ENCODE measurements at places on chromosomes 6 and 20.
A peak's percentile ranks its signal among the peaks of the same experiment; 100 is the strongest.

- DNase-seq: no peak
Measured at GRCh38 chr20:36368869-36369268, 62.7 kb downstream of the DLGAP4 start.

GRCh38 chr20:6732001-6732447, 35.5 kb upstream of the BMP2 start:
- no peak for DNase-seq

DNA sequence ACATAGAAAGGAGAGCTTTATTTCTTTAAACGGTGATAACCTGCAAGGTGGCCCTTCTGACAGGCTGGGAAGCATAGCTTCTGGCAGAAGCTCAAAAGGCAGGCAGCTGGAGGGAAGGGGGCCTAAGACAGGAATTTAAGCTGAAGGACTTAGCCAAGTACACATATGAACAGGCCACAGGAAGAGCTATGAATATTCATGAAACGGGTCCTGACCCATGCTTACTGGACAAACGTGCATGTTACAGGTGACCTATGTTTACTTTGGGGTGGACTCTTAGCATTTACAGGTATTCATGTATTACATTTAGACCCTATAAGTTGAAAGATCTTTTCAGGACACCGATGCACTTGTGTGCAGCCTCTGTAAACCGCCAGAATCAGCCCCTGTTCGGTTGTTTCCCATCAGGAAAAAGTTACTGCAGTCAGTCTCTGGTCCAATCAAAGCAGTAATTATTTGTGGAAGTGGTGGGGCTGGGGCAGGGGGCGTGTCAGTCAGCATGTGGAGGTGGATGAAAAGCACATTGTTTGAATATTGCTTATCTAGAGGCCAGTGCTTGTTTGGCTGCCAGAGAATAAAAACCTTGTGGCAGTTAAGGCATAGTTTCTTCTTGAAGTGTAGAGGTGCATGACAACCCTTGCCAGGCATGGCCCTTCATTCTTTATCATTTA, 2.9 kb upstream of the GZF1 start:
- DNase-seq: no peak

- no peak for DNase-seq
Measured at GRCh38 chr6:36128793-36129192, 1.5 kb upstream of the MAPK13 start.

GRCh38 chr6:1200081-1200408, 111.9 kb upstream of the FOXQ1 start:
- DNase-seq: no peak

DNA sequence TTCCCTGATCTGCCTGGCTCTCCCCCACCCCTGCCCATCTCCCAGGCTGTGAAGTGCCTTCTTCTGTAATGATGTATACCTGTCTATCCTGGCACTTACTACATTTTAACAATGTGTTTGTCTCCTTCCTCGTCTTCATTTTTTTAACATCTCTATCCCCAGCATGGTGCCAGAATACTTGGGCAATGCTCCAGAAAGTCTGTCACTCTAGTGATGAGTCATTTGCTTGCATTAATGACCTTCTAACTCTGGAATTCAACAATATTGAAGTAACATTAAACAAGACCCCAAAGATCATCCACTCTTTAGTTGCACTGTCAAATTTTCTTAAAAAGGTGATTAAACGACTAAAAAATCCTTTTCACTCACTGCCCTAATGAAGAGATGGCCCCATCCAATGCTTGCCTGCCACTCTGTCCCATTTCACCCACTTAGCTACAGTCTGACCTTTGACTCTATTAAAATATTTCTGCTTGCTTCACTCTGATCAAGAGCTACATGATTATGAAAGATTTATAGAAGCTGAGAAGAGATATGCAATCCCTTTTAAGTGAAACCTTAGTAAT, 7.7 kb upstream of the KLHL31 start:
- DNase-seq: no peak

GRCh38 chr6:13248994-13249393, 79.3 kb downstream of the TBC1D7 start:
- no peak for DNase-seq

- no peak for DNase-seq
Measured at GRCh38 chr6:99471638-99472037, 43.6 kb downstream of the USP45 start.

DNA sequence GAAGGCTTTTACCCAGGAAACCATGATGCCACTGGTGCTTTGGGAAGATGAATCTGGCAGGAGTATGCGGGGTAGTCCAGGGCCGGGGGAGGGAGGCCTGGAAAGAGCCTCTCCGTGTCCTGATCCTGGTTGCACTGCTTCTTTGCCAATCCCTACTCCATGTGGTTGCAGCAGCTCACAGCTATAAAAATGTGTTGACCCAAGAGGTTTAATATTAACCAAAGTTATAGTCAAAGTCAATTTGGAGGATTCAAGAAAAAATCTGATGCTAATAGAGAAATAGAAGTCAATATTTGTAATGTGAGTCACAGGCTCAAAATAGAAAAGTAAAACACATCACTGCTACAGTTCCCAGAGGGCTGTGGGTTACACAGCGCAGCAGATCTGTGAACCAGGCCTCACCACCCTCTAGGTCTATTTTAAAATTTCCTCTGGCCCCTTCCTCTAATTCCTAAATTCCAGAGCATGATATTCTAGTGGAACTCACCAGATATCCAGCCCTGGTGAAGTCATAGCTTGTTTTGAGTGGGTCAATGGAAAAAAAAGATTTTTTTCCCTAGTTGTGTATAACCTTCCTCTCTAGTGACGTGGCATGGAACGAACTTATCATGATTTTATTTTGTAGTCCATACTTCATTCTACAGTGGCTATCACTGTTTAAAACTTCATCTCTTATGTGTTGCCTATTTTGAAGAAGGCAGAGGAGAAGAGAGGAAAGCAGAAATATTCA, 63.2 kb upstream of the BMP2 start:
- DNase-seq: no peak

DNA sequence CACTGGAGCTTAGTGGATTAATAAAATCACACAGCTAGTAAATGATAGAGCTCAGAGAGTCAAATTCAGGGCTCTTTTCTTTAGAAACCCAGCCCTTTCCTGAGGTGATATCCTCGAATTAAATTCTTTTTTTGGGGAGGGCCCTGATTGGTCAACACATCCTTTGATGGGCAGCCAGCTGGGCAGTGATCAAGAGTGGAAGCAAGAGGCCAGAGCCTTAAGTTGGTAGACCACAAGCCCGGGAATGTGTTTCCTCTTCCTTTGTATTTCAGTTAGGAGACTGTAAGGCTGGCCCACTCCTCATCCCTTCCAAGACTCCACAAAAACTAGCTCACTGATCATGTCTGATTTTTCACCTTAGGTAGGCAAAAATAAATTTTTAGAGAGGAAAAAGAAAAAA, 640.5 kb downstream of the DHX35 start:
- no peak for DNase-seq

- peak; percentile 83 for DNase-seq
Measured at GRCh38 chr6:106360410-106360988, at the start of gene CRYBG1. TSS of gene CRYBG1 (plus strand) at chr6:106360717. CDS start at chr6:106360909, 192 bp downstream.

GRCh38 chr6:30883685-30884520, at the start of gene DDR1:
TSS of gene DDR1 (plus strand) at chr6:30884519. CDS start at chr6:30888730, 4,211 bp downstream.
- peak; percentile 91 for DNase-seq

- no peak for DNase-seq
Measured at GRCh38 chr20:62959101-62959971, 6.8 kb downstream of the SLC17A9 start.

GRCh38 chr6:163137398-163137881, 277.1 kb upstream of the QKI start:
- DNase-seq: no peak

DNA sequence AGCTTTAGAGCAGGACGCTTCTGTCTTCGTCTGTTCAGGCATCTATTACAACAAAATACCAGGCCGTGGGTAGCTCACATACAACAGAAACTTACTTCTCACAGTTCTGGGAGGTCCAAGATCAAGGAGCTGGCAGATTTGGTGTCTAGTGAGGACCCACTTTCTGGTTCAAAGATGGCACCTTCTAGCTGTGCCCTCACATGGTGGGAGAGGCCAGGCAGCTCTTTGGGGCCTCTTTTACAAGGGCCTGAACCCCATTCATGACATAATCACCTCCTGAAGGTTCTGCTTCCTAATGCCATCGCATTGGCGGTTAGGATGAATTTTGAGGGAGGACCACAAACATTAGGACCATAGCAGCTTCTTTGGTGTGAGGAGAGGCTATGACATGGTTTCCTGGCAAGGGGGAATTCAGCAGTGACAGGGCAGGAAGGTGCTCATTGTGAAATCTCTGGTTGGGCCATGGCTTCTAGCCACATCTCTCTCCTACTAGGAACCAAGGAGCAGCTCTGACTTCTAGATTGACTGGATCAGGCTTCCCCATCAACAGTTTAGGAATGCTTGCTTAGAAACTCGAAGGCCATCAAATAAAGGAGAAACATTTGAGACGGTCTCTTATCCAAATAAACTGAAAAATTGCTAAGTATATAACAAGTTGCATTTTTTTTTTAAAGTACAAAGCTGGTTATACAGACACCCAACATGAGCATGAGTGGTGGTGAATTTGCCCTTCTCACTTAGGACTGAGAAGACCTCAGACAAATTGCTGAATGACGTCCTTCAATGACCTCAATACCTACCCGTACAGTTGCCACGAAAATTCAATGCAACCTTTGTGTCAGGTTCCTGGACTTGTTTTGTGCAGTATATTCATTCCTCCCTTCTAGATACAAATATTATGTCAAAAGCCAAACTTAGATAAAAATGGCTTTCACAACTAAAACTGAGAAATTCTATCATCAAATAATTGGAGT, 140.7 kb downstream of the ZDHHC14 start:
- DNase-seq: no peak

DNA sequence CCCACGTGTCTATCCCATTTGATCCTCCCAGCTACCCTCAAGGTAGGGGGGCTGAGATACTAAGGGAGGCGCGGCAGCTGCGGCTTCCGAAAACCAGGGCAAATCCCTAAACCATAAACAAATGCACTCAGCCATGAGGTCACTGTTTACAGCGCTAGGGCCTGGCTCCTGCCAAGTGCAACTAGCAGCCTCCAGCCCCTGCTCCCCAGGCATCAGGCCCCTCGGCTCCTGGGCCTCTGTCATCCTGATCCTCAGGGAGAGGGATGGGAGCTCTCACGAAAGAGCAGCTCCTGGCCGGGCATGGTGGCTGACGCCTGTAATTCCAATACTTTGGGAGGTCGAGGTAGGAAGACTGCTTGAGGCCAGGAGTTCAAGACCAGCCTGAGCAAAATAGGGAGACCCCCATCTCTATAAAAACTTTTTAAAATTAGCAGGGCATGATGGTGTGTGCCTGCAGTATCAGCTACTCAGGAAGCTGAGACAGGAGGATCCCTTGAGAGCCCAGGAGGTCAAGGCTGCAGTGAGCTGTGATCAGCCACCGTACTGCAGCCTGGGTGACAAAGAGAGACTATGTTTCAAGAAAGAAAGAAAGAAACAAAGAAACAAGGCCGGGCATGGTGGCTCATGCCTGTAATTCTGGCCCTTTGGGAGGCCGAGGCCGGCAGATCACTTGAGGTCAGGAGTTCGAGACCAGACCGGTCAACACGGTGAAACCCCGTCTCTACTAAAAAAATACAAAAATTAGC, 42.5 kb upstream of the TLDC2 start:
- DNase-seq: no peak

DNA sequence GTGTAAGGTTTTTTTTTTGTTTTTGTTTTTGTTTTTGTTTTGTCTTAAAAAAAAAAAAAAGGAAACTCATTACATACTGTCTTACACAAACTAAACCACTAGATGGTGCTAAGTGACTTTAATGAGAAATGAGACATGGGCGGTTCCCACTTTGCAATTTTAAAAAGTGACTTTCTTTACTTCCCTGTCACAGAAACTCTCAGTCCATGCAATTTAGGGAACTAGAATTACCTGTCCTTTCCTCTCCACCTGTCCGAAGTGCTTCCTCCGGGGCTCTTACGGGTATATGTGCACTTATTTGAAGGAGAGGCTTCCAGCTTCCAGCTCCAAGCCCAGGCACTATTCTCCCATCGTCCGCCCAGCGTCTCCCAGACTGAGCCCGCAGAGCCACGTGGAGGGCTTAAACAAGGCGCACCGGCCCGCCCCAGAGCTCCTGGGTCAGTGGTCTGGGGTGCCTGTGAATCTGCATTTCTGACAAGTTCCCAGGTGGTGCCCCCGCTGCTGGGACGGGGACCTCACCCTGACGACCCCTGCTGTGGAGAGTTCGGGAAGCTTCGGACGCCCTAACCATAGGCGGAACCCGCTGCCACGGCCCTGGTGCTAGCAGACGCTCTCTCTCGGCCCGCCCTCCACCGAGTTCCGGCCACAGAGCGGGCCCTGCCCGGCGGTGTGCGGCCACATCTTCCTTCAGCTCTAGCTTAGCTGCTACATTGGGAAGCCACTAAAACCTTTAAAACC, 26.1 kb downstream of the BFSP1 start:
- no peak for DNase-seq

GRCh38 chr6:30380464-30380863, 35.5 kb downstream of the RPP21 start:
- no peak for DNase-seq

- DNase-seq: no peak
Measured at GRCh38 chr20:61126369-61127195, 125.5 kb upstream of the CDH4 start.

- no peak for DNase-seq
Measured at GRCh38 chr6:132053511-132053910, 102.3 kb upstream of the CCN2 start.

DNA sequence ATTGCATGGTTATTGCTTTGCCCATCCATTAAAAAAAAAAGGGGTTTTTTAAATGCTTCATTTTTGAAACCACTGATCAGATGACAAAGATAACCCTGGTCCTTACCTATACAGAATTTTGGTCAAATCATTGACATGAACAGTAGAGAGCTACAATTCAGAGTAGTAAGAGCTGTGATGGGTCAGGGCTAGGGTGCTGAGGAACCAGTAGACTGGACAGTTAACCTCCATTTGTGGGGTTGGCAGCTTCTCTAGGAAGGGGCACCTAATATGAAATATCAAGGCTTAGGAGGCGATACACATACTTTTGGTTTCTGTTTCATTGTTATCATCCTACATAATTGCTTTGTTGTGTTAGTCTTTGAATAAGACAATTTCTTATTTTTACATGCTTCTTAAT, 55.1 kb downstream of the ORC3 start:
- DNase-seq: no peak

DNA sequence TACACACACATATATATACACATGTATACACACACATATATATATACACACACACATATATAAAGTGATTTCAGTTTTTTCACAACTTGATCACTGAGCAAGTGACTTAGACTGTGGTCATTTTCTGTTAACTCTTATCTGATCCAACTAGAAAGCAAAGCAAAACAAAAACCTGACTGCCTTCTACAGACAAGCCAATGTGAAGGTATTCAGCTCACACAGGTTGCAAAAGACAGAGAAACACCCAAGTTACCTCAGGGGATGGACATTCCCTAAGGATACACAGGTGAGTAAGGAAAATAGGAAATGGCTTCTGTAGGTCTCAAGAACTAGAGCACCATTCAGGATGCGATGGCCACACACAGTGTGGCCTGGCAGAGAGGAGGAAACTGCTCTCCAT, 58.4 kb upstream of the IER3 start:
- DNase-seq: no peak

All from breast epithelium (tissue), 4 donors.